Fibroblast of the aortic adventitia (primary cell): ENCODE measurements at places on chromosomes 13 and 19. TPM values are rescaled to one million over a fixed set of nuclear protein-coding genes. Genes with fewer than 3 reads are reported as not detected.

DNA sequence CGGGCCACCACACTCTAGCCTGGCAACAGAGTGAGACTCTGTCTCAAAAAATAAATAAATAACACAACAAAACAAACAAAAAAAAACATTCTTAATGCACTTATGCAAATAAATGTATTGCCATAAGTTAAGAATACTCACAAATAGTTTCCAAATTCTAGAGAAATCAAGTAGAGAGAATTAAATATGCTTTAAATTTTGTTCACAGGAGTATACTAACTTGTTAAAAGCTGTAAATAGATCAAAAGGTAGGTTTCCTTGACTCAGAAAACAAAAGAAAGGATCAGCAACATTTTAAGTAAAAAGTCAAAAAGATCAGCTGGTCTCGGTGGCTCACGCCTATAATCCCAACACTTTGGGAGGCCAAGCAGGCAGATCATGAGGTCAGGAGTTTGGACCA is 50.5 kb upstream of the ZNF429 start:
- DNase-seq = no peak

GRCh38 chr13:113058129-113058987 is 47.2 kb upstream of the F7 start:
- no peak for DNase-seq

DNA sequence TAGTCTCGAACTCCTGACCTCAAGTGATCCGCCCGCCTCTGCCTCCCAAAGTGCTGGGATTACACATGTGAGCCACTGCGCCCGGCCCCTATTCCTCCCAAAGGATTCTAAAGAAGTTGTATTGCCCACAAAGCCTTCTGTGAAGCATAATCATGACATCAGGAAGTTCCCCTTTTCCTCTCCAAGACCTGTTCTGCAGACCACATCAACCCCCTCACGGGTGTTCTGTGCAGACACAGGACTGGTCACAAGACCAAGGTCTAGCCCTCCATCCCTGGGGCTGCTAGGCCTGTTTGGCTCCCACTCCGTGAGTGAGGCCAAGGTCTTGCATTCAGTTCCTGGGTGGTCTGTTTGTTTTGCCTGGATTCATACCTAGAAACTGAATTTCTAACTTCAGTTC is 178.1 kb downstream of the FLT1 start:
- no peak for DNase-seq

DNA sequence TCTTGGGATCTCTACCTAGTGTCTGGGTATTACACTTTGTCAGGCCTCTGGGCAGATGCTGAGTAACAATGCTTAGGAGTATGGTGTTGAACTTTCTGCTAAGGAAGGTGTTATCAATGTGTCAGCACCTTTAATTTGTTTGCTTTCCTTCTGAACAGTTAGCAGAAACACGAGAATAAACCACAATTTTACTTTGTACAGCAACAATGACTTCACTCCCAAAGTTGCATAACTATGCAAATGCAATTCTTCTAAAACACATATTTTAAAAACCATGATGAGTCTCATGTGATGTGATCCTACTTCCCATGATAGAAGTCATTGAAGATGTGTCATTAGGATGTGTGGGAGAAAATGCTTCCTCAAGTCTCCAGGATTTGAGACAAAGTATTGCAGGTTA is 155.0 kb downstream of the POSTN start:
- peak; percentile 64 for DNase-seq

- DNase-seq = peak; percentile 80
These were observed 3.6 kb upstream of the LIN7B start for GRCh38 chr19:49110567-49110966.

DNA sequence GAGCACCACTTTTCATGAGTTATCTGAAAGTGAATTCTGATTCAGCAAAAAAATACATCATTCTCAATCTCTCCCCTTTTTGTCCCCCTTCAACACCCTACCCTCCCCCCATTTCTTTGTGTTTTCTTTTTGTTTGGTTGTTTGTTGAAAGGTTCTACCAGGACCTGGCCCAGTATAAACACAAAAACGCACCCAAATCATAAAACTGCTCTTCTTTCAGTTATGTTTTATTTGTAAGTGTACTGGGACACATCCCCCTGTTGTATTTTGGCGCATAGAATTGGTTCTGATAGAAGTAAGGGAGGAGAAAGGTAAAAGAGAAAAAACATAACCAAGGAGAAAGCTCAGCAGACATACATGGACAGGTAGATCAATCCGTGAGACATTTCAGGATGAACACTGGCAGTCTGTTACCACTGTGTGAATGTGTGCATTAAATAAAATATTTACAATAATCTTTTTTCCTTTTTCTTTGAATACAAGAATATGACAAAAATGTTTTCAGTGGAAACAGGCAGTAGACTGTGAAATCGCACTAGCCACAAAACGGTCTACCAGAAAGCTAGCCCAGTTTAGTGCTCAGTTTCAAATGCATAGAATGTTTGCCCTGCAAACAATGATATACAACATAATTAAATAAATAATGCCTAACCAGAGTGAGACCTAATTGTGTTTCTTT is 4.2 kb downstream of the POU4F1 start:
- DNase-seq = no peak

GRCh38 chr13:113144255-113144629 is 14.2 kb upstream of the PROZ start:
- no peak for DNase-seq

GRCh38 chr19:31499281-31500196 is 150.3 kb upstream of the TSHZ3 start:
- DNase-seq = no peak

DNA sequence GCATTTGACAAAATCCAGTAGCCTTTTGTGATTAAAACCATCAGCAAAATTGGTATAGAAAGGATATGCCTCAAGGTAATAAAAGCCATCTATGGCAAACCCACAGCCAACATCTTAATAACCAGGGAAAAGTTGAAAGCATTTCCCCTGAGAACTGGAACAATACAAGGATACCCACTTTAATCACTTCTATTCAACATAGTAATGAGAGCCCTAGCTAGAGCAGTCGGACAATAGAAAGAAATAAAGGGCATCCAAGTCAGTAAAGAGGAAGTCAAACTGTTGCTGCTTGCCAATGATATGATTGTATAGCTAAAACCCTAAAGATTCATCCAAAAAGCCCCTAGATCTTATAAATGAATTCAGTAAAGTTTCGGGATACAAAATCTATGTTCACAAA is 1510.3 kb downstream of the PCDH9 start:
- no peak for DNase-seq

DNA sequence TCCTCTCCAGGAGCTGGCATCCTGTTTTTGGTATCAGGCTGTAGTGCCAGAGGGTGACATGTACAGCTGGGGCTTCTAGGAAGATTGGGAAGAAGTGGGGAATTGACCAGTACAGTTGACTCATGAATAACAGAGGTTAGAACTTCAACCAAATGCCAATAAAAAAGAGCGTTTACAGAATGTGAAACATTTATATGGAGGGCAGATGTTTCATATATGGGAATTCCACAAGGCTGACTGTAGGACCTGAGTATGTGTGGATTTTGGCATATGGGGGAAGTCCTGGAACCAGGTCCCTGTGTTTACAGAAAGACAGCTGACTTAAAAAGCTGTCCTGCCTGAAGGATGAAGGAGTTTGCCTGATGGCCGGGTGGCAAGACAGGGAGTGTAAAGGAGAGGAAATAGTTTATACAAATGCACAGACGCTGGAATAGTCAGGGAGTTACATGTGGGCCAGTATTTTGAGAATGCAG is 5.2 kb downstream of the CHAMP1 start:
- DNase-seq = peak; percentile 82

DNA sequence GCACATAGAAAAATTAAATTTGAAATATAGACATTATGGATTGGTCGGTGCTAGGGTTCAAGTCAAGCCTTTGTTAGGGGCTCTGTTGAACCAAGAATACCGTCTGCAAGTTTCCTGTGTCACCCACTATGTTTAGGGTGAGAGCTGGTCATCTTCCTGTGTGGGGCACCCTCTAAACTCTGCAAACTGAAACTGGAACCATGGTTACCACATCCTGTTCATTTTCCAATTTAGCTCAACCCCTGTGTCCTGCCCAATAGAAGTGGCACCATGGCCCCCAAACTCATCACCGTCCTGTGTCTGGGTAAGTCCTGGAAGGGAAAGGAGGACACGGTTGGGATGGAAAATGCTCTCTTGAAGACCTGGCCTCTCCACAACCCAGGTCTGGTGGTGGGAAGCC is 29.9 kb downstream of the LAIR2 start:
- no peak for DNase-seq

DNA sequence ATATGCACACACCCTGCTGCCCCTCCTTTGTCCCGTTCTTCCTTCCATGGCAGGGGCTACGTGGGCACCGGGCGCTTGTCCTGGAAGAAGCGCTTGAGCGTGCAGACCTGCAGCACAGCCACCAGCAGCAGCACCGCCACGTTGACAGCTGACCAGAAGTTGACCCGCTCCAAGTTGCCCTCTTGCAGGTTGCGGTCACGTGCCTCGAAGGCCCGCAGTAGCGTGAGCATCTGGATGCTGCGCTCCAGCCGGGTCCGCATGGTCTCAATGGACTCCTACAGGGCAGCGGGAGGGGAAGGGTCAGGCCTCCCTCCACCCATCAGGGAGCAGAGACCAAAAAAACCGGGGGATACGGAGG is 3.1 kb downstream of the TMED1 start:
- DNase-seq = no peak

GRCh38 chr19:4136680-4137088 is 12.8 kb upstream of the MAP2K2 start:
- no peak for DNase-seq

- no peak for DNase-seq
These were observed 53.1 kb downstream of the FOXO1 start for GRCh38 chr13:40613192-40613818.

DNA sequence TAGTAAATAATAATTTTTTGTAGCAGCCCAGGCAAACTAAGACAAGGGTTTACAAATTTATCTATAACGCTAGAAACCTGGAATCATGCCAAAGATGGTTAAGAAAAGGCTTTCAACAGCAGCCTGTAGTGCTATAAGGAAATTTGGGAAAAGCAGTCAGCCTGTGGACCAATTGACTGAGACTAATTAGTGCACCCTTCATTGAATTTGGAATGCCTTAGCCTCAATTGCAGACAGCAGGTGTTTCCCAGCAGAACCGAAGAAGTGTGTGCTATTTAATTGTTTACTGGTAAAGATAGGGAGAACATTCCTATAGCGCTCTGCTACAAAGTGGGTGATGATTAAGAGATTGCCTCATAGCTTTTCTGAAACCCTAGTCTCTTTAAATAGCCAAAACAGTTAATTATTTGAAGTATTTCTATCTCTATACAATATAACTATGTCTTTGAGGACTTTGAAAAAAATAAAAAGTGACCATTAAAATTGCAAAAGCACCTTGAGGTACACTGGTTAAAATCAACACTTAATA is 1884.3 kb upstream of the PCDH20 start:
- no peak for DNase-seq

DNA sequence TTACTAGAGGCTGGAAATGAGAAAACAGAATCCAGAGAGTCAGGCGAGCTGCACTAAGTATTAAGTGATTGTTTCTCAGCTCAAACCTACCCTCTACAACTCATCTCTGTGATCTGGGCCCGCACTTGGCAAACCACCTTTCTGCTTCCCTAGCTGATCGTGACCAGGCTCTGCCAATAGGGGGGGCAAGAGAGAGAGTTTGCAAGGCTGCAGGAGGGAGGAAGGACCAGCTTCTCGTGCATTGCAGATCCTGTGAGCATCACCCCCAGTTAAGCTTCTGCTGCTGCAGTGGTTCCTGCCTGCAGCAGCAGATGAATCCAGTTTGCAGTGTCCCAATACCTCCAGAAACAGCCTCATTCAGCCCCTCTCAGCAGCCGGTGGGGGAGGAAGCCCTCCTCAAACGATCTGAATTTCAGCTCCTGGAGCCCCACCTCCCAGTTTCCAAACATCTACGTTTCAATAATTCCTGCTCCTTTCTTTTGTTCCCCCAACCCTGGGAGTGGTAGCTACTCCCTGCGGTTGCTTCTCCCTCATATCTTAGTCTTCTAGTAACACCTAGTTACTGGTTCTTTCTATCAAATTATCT is 20.0 kb downstream of the XRCC1 start:
- DNase-seq = peak; percentile 71

GRCh38 chr13:74132776-74133656 is 1.2 kb downstream of the KLF12 start:
- no peak for DNase-seq

GRCh38 chr19:36973021-36973843 is 57.1 kb downstream of the ZNF568 start:
- peak; percentile 61 for DNase-seq

GRCh38 chr19:32824191-32824751 is 45.3 kb downstream of the SLC7A9 start:
- no peak for DNase-seq

- peak; percentile 97 for DNase-seq
These were observed 48.7 kb downstream of the LYL1 start for GRCh38 chr19:13053761-13054625.

GRCh38 chr19:41426952-41427646 is at the start of gene B3GNT8:
B3GNT8 (minus strand) TSS chr19:41427374; CDS start chr19:41426778, 596 bp downstream.
- DNase-seq = peak; percentile 64

DNA sequence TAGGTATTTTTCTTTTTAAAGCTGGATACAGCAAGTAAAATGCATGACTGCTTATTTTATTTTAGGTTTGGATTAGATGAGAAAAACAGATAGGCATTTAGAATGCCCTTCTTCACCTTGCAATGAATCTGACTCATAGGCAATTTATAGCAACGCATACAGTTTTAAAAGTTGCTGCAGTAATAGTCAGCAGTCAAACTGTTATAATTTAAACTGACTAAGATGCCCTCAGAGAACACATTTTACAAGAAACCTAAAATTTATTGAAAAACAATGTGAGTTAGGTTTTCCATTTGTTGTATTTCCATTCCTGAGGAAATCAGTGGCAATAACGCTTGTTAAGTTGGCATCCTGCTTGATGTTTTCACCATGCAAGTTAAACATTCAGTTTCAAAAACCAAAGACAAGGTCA is 1128.2 kb upstream of the PCDH9 start:
- no peak for DNase-seq

GRCh38 chr19:33780746-33781145 is 15.9 kb upstream of the KCTD15 start:
- DNase-seq = no peak

DNA sequence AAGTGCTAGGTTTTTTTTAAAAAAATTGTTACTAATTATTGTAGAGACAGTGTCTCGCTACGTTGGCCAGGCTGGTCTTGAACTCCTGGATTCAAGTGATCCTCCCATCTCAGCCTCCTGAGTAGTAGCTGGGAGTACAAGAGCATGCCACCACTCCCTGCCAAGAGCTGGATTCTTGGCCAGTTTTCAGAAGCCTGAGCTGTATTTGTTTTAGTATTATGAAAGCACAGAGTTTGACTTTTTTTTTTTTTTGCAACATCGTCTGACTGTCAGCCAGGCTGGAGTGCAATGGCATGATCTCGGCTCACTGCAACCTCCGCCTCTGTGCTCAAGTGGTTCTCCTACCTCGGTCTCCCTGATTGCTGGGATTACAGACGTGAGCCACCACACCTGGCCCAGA is 7.0 kb downstream of the ARMC6 start:
- peak; percentile 98 for DNase-seq

- no peak for DNase-seq
These were observed 69.7 kb downstream of the ERICH6B start for GRCh38 chr13:45545686-45546409.

ZNF829 gene
- 5.2 and 5.5 TPM in 2 replicates for total RNA-seq

CYP2S1 gene
- 0.45 TPM in 1 of 2 replicates, not detected in the other for total RNA-seq

ATP4B gene
- total RNA-seq = not detected in 2 replicates

CHST8 gene
- total RNA-seq = not detected in 2 replicates

IZUMO2 gene
- total RNA-seq = not detected in 2 replicates

RAB3A gene
- total RNA-seq = 2.8 TPM in 1 of 2 replicates, not detected in the other

KATNAL1 gene
- 38.7 and 61.2 TPM in 2 replicates for total RNA-seq

SHD gene
- total RNA-seq = not detected in 2 replicates

OLFM2 gene
- total RNA-seq = 0.82 and 16.0 TPM in 2 replicates

CD177 gene
- total RNA-seq = 0.27 and 0.33 TPM in 2 replicates

MRPS12 gene
- 11.6 and 20.2 TPM in 2 replicates for total RNA-seq
